ENCODE measurements at places on chromosomes 7 and 10.

DNA sequence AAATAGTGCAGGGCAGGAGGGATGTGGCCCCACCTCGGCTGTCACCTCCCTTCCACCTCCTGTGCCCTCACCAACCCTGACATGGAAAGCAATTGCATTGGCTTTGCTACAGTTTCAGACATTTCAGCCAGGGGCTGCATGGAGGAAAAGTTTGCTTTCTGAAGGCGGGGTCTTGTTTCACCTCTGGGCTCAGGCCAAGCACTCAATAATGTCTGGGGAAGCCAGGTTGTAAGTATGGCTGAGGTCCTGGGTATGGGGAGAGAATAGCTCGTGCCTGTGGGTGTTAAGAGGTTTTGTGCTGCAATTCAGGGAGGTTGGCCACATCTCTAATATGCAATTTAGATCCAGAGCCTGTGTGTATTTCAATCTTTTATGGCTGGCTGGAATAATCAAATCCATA, 238.4 kb upstream of the MKI67 start:
- DNase-seq, result peak; percentile 6

DNA sequence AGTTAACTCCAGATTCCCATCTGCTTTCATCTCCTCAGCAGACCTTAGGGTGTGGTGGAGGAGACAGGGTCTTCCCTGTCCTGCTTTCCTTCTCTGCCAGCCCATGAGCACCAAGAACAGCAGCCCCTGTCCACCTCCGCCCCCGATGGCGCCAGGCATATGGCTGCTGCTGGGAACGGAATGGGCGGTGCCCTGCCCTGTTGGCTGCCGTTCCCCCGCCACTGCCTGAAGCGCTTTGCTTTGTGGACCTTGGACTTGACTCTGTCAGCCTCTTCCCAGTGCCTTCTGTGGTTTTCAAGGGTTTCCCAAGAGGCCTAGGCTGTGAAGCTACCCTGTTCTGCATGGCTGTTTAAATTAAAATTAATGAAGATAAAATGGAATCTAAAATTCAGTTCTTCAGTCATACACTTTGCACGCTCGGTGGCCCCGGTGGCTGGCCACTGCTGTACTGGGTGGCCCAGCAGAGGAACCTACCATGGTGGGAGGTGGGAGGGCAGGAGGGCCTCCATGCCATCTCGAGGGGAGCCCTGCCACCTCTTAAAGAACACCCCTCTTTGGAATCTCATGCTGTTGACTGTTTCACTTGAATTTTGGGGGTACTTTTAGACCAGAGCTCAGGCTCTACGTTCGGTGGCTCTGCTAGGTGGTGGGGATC, 78.7 kb downstream of the NKX6-2 start:
- no peak for DNase-seq

DNA sequence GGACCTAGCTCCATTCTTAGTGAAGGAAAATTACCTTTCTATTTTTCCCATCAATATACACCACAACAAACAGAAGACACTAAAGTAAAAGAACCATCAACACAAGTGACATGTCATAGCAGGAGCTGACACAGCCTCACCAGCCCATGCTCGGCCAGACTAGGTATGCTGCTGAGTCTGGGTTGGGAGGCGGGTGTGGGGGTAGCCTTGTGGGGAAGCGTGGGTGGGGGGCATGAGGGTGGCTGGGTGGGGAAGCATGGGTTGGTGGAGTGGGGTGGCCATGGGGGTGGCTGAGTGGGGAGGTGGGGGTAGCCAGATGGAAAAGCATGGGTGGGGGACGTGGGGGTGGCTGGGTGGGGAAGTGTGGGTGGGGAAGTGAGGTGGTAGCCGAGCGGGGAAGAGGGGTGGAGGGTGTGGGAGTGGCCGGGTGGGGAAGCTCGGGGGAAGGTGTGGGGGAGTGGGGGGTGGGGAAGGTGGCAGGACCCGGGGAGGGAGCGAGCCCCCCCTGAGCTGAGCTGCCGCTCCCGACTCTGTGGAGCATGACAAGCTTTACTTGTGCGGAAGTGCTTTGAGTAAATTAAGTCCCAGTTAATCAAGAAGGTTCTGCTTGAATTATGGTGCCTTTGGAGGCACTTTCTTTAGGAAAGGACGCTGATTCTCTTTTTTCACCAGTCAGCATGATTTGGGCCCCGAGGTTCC, 294.6 kb upstream of the ZNF32 start:
- DNase-seq, result no peak

DNA sequence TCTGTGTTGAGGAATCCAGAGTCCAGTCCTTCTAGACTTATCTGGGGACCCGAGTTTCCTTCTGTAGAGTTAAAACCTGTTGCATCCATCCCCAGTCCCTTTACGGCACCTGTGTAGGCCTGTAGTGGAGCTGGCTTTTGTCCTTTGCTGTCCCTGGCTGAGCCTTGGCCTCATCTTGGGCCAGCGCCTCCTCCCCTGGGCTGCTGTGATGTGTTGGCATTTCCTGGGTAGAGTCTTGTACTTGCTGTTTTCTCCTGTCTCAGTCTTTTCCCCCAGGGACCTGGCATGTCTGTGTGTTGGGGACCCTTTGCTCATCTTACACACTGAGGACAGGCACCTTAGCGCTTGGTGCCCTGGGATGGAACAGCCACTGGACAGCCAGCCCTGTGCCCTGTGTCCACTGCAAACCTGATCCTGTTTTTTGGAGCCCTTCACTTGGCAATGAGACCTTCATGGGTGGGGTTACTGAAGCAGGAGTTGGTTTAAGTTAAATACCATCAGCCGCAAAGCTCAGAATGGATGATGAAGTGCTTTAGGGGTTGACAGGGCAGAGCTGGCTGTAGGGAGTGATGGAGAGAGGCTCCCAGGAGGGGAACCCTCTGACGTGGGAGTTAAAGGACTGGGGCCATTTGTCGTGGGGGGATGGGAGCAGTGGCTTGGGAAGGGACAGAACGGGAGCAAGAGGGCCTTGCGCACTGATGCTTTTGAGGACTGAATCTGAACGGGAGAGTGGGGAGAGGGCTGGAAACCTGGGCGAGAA, 50.9 kb downstream of the CUX1 start:
- no peak for DNase-seq

DNA sequence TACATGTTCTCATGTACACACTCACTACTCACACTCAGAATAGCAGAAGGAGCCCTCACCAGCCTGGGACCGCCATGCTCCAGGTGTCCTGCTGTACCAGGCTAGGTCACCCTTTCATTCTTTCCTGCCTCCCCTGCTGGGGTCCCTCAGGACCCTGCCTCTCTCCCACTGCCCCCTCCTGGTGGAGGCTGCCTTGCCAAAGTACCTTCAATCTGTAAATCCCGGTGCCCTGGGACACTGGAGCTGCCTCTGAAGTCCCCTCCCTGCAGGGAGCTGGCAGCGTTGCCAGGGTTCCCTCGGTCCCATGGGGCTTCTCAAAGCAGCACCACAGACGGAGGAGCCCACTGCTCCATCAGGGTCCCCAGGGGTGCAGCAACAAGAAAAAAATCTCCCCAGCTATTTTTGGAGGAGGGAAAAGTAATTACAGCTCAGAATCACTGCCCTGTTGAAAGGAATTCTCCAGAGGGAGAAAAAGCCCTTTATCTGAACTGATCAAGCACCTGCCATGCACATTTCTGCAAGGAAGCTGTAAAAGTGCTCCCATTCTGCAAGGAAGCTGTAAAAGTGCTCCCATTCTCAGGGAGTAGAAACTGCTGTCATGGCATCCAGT, 259.9 kb downstream of the PTPRN2 start:
- no peak for DNase-seq

GRCh38 chr10:119418362-119418761, 124.2 kb downstream of the RGS10 start:
- no peak for DNase-seq

GRCh38 chr7:106139265-106140251, 27.4 kb upstream of the SYPL1 start:
- DNase-seq, result no peak

DNA sequence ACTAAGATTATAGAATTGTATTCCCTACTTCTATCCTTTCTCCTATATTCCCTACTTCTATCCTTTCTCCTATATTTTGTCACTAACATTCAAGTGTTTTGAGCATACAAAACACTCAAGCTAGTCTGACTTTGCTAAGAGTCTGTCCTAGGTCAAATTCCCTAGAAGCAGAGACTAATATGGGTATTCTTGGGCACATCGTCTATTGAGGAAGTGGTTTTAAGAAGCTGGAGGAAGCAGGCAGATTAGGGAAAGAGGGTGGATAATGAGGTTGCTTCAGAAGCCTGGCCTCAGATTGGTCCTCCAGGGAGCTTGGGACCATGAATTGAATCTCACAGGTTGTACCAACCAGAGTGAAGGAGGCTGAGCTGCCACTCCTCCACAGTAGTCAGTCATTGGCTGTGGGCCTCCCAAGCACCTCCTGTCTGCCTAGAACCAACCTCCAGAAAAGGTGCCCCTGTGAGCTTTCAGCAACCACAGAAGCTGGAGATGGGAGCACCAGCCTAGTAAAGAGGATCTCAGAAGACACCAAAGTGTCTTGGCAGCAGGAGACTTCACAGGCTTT, 295.9 kb upstream of the PHF14 start:
- no peak for DNase-seq

GRCh38 chr10:5975641-5976473, 1.5 kb downstream of the IL15RA start:
- DNase-seq, result no peak

DNA sequence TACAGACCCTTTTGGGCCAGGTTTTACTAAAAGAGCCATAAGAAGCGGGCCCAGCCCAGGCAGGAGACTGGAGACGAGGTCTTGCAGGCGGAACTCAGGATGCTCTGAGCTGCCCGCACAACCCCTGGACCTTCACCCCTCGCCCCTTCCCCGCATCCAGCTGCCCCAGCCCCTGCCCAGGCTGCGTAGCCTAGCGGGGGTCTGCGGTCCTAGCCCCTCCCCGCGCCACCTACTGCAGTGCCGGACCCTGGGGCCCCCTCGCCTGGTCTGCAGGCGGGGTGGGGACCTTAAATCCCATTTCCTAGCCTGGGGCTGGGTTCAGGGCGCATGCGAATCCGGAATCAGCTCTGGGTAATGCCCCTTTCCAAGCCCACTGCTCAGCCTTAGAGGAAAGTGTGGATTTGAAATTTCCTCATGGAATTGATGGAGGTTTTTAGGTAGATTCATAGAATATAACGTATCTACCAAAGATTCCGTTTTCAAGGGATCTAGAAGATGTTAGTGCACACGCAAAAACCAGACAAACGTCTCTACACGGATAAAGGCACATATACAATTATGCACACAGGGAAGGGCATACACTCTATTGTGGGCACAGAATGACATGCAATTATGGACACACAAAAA, 546 bp upstream of the HOXA3 start:
- no peak for DNase-seq

DNA sequence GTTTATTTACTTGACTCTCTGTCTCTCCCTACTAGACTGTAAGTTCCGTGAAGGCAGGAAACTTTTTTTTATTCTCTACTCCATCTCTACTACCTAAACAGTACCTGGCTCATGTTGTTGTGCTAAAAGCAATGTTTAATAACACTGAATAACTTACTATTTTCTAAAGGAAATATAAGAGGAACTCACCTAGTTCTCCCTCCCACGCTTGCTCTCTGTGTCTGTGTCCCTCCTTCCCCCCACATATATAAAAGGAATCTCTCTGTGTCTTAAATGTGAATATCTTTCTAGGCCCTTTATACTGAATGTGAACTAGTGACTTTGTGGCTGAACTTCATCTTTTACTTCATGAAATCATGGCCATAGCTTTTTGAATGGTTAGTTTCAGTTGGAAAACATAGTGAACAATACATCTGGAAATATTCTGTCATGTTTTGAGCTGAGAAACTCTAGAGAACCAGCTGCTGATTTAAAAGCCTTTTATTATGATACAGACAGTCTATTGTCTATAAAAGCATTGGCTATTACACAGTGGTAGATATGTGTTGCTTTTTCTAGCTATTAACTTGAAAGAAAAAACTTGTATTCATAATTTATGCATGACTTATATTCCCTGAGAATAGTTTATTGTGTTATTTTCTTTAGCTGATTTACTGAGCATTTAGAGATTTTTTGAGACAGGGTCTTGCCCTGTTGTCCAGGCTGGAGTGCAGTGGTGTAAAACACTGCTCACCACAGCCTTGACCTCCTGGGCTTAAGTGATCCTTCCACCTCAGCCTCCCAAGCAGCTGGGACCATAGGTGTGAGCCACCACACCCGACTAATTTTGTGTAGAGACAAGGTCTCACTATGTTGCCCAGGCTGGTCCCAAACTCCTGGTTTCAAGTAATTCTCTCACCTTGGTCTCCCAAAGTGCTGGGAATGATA, 42.5 kb downstream of the VCL start:
- DNase-seq, result no peak

DNA sequence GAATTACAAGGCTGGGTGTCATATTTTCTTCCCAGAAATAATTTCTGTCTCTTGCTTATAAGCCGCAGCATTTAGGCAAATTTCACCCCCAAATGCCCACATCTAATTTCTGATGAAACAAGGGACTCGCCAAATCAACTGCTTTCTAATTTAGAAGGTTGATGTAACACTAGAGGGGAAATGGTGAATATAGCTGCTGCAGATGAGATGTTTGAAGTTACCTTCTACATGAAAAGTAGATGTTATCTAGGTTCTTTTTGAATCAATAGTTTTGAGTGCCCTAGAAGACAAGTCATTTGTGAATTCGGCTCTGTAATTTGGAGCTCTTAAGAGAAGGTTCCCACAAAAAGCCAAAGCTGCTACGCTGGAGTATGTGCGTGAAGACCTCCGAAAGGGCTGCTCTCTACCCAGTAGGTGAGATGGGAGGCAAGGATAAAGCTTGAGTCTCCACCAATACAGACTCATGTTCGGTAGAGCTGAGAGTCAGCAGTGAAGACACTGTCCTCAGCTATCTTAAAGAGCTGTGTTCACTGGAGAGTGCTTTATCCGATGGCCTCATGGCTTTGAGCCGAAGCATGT, 99.5 kb downstream of the FANK1 start:
- DNase-seq, result no peak

DNA sequence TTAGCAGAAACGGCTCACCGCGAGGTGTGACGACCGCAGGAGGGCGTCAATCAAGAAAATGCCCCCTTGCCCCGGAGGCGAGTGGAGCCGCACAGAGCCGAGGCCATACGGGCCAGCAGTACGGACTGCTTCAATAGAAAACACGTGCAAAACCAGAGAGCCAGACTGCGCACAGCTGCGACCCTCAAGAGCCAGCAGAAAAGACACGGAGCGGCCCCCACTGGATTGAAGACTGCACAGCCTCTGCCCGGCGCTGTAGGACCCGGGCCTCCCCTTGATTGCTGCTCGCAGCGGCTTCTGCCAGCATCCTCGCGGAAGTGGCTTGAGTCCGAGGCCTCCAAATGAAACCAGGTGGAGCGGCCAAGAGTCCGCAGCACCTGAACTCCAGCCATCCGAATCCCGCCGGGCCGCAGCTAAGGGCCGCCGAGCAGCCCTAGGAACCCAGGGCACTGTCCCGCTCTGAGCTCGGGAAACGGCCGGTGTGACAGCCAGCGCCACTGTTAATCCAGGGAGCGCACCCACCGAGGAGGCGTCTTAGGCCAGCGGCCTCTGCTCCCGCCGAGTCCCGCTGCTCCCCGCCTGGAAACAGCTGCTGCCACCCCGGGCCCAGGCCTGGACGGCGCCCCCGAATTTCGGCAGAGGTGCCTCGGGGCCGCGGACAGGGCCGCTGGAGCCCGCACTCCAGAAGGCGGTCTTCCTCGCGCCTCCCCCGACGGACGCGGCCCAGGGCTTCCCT, 660 bp upstream of the HHEX start:
- DNase-seq, result peak; percentile 21
